ENCODE measurements at places on chromosomes 12 and 14.

DNA sequence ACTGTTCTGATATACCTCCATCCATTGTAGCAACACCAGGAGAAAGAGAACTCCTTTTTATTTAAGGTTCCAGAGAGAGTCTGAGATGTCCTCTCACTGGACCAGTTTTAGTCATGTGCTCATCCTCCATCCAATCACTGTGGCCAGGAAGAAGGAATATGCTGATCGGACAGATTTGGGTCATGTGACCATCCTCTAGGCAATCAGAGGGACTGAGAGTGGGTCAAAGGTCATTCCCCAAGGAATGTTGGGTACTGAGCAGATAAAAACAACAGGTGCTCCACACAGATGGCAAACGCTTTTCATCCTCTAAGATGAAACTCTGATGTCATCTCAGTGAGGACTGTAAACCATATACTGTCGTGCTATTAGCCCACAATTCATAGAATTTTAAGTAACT, 28.8 kb upstream of the RPH3A start:
- no peak for DNase-seq

DNA sequence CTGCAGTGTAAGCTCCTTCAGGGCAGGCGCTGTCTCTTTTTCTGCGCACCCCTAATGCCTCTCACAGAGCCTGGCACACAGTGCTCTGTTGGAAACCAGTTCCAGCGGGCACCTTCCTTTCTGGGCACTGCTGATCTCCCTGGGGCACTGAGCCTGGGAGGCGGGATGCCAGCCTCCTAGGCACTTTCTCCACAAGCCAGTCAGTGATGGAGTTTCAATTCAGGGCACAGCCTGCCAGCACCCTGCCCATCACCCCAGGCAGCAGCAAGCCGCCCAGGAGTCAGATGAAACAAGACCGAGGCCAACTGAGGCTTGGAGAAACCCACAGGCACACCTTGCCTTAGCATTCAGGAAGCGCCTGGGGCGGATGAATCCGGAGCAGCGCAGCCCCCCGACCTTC, 5.7 kb upstream of the CTDSP2 start:
- DNase-seq: no peak

GRCh38 chr12:131536337-131536736, 174.6 kb upstream of the SFSWAP start:
- DNase-seq: no peak

DNA sequence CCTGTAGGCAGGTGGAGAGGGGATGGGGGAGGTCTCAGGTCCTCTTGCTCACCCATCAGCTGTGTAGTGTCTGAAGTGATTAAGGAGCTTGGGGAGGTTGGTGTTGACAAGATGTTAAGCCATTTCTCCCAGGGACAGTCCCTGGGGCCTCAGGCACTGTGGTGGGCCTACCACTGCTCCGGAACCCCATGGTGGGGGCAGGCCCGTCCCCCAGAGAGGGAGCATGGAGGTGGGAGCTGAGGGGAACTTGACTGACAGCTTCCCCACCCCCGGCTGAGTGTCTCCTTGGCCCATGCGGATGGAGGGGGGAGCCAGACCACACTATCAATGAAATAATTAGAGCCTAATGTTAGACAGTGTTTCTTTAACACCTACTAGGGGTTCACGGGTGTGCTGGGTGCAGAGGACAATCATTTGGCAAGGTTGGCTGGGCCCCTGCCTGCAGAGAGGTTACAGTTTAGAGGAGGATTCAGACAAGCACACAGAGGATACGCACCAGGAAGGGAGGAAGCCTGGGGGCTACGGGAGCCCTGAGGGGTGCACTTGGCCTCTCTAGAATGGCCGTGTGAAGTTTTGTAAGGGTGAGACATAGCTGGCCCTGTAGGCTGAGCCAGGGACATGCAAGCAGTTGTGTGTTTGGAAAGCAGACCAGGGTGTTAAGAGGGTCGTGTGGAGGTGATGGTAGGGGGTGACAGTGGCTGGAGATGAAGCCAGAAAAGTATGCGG, 19.3 kb upstream of the KRT80 start:
- no peak for DNase-seq

- DNase-seq: no peak
These were observed 174.5 kb downstream of the KTN1 start for GRCh38 chr14:55754471-55754870.

- no peak for DNase-seq
These were observed 51.0 kb downstream of the SCFD1 start for GRCh38 chr14:30673071-30673470.

GRCh38 chr12:48086327-48086726, 19.6 kb downstream of the SENP1 start:
- no peak for DNase-seq

GRCh38 chr12:2891240-2892053, 756 bp downstream of the TULP3 start:
- no peak for DNase-seq

- no peak for DNase-seq
These were observed 5.4 kb downstream of the RPS6KL1 start for GRCh38 chr14:74917646-74918081.

GRCh38 chr14:89266754-89267153, 150.3 kb downstream of the FOXN3 start:
- no peak for DNase-seq

DNA sequence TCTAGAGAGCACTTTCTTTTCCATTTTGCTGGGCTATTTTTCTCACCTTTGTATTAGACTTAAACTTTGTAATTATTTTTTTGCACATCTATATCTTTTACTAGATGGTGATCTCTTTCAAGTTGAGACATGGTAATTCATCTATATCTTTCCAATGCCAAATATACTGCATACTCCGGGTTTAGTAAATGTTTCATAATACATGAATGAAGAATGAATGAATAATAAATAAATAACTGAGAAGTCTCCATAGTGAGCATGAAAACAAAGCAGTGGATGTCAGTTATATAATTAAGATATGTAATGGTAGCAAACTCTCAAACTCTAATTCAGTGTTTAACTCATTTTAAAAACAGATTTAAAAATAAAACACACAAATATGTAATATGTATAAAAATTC, 342.5 kb upstream of the KITLG start:
- no peak for DNase-seq

- DNase-seq: no peak
These were observed 105.8 kb downstream of the PRKD1 start for GRCh38 chr14:29821661-29822429.

DNA sequence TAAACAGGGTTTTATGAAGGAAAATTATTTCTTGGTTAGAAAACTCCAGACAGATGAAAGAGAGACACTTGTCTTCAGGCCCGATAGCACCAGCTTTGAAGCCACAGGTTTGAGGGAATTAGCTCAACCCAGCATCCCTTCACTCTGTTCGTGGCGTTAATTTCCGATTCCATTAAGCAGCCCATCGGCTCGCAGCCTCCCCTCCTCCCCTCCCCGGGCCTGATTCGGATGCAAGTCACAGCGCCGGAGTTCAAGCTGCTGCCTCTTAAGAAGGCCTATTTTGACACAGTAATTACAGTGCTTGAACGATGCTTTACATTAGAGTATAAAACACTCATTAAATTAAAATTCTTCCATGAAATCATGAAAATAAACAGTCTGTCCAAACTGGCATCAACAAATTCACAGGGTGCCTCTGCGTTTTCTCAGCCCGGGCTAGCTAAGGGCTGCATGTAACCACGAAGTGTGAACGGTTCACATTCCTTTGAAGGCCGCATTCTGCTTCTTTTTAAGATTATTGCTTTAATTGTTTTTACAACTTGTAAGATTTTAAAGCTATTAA, 145.8 kb downstream of the DICER1 start:
- DNase-seq: no peak

DNA sequence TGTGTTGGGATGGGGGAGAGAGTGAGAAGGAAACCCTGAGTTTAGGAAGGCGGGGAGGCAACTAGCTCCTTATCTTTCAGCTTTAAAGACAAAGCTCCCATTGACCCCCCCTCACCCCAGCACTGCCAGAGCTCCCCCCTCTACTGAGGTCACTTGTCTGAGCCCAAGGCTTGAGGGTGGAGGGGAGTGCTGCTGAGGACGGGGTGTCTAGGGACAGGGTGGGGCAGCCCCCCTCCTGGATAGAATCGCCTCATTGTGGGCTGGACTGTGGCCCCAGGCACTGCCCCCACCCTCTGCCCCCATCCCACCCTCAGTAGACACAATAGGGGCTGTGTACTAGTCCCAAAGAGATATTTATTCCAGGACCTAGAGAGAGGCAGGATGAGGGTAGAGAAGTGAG, 3.0 kb downstream of the ERBB3 start:
- DNase-seq: no peak

DNA sequence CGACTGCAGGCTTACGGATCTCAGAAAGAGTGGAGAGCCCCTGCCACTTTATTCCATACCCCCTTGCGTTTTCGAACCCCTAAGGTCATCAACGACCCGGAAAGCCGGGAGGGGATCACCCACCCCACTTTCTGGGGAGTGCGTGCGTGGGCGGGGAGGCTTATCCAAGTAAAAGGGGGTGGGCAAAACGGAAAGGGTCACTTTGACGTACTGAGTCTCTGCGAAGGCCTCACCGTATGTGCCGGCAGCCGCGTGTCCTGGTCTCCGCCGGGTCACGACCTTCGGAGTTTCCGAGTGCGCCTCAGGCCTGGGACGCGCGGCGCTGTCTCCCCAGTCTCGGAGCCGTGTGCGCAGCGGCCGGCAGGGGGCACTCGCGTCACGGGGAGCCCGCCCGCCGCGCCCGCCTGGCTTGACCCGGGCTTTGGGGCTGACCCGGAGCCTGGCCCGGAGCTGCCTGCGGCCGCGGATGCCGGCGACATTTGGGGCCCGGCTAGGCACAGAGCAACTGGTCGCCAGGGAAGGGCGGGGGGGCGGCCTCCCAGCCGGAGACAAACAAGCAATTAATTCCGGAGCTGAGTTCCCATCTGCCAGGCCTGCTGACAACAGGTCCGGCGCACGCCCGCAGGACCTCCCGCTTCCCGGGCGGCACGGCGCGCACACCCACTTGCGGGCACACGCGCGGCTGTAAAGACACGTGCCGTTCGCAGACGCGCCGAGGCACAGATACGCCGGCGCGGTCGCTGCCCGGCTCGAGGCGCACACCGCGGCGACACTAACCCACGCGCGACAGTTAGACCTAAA, 890 bp upstream of the KIF26A start:
- no peak for DNase-seq

DNA sequence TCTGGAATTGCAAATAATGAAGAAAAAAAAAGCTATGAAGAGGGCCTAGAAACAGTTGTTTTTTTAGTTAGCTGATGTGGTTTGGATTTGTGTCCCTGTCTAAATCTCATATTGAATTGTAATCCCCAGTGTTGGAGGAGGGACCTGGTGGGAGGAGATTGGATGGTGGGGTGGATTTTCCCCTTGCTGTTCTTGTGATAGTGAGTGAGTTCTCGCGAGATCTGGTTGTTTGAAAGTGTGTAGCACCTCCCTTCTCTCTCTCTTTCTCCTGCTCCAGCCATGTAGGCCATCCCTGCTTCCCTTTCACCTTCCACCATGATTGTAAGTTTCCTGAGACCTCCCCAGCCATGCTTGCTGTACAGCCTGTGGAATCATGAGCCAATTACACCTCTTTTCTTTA, 126.1 kb downstream of the ASCL4 start:
- no peak for DNase-seq

- DNase-seq: no peak
These were observed 113.9 kb downstream of the AEBP2 start for GRCh38 chr12:19553175-19553574.

GRCh38 chr12:57591782-57592325, 862 bp downstream of the PIP4K2C start:
- DNase-seq: no peak

- no peak for DNase-seq
These were observed 98.4 kb downstream of the C12orf75 start for GRCh38 chr12:105428793-105429395.

GRCh38 chr14:87756661-87757060, 236.3 kb downstream of the GALC start:
- no peak for DNase-seq

DNA sequence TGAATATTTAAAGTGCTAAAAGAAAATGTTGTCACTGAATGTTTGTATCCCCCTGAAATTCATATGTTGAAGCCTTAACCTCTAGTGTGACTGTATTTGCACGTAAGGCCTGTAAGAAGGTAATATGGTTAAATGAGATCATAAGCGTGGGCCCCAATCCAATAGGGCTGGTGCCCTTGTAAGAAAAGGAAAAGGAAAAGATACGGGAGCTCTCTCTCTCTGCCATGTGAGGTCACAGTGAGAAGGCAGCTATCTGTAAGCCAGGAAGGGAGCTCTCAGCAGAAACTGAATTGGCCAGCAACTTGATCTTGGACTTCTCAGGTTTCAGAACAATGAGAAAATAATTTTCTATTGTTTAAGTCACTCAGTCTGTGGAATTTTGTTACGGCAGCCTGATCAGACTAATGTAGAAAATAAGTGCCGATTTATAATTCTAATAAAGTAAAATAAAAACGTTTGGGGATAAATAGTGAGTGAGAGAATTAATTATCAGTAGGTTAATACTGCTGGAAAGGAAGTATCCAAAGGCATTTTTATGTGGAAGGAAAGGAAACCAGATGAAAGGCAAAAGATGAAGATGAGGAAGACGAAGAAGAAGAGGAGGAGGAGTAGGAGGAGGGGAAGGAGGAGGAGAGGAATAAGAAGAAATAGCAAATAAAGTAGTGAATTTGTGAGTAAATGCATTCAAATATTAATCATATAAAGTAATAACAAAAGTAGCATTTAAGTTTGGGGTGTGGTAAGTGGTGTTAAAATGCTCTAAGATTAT, 188.5 kb upstream of the KRR1 start:
- no peak for DNase-seq

DNA sequence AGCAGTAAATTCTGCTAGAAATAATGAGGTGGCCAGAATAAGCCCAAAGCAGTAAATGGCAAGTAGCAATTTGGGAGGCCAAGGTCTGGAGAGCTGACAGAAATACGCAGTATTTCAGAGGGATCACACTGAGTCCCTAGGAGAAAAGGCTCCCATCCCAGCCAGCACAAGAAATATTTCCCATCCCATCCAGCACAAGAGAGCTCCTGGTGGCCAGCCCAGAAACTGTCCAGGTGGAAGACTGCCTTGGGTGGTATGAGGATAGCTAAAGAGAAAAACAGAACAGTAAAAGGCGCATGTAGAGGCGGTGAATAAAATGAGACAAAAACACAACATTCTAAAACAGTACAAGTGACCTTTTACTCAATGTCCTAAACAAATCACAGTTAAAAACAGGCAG, 120.7 kb downstream of the HECTD4 start:
- no peak for DNase-seq

GRCh38 chr14:35401422-35402265, 2.9 kb downstream of the NFKBIA start:
- no peak for DNase-seq

GRCh38 chr14:35292770-35293561, 784 bp downstream of the PSMA6 start:
- no peak for DNase-seq
